ENCODE measurements at places on chromosomes 12 and 14.

- no peak for DNase-seq
Measured at GRCh38 chr14:58772794-58773620, 135.2 kb downstream of the DACT1 start.

GRCh38 chr12:1662761-1663439 is 28.0 kb upstream of the ADIPOR2 start:
- no peak for DNase-seq

DNA sequence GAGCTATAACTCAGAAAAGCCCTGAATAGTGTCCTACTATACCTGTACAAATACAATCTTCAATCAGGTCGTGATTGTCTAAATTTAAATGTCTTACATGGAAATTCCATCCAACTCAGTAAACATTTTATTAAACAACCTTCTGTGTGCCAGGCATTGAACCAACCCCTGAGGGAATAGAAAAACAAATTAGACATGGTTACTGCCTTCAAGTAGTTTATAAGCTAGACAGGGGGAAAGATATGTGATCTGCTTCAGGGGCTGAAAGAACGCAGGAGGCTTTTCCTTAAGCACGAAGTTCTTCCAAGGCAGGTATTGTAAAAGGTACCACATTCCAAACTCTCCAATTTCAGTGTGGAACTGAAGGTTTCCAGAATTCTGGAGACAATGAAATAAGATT is 39.7 kb upstream of the STAB2 start:
- no peak for DNase-seq

GRCh38 chr12:79747274-79747673 is 56.5 kb upstream of the PAWR start:
- no peak for DNase-seq

DNA sequence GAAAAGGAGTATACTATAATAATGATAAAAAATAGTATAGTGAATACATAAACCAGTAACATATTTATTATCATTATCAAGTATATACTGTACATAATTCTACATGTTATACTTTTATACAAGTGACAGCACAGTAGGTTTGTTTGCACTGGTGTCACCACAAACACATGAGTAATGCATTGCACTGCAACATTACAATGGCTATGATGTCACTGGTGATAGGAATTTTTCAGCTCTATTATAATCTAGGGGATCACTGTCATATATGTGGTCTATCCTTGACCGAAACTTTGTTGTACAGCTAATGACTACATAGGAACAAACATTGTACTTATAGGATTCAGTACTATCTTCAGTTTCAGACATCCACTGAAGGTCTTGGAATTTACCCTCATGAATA is 165.8 kb upstream of the SYT1 start:
- no peak for DNase-seq

GRCh38 chr12:12759234-12759915 is 26.1 kb upstream of the APOLD1 start:
- DNase-seq, result no peak

DNA sequence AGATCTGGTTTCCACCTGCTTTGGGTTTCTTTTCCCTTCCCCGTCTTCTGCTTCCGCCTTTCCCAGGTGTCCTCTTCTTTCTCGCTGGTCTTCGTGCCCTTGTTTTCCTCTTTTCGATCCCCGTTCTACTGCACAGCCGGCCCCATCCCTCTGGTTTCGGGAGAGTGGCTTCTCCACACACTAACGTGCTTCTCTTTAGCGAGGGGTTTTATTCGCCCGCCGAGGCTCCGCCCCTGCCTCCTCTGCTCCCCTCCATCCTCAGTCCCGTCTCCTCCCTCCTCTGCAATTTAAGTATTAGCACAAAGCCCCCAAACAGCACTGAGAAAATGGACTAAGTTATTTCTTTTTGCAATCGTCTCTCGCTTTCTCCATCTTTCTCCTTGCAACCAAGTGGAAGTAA is at the start of gene SLC7A8:
SLC7A8 (minus strand) TSS at position 182 of the 400 bp plus-strand sequence. CDS start 746 bp downstream, outside the sequence.
- no peak for DNase-seq

GRCh38 chr14:71119075-71119474 is 211.8 kb downstream of the PCNX1 start:
- DNase-seq, result no peak

GRCh38 chr12:41801261-41801660 is 343.4 kb downstream of the GXYLT1 start:
- no peak for DNase-seq

DNA sequence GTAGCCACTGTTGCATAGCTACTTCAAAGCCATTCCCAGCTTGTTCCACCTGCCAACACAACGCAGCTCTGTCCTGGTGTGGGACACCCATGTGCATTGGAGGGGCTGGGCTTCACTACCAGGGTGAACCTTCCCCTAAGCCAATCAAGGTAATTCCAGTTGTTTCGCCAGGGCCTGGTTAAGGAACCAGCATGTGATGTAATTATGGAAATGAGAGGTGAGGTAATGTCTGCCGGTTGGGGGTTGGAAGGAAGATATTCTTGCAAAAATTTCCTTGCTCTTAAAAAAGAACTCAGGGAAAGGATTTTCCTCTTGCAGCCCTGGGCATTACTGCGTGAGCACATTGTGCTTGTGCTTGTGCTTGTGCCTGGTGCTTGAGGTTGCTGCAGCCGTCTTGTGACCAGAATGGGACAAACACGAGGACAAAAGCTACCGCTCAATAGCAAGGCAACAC is 14.9 kb downstream of the TUBA1C start:
- no peak for DNase-seq

DNA sequence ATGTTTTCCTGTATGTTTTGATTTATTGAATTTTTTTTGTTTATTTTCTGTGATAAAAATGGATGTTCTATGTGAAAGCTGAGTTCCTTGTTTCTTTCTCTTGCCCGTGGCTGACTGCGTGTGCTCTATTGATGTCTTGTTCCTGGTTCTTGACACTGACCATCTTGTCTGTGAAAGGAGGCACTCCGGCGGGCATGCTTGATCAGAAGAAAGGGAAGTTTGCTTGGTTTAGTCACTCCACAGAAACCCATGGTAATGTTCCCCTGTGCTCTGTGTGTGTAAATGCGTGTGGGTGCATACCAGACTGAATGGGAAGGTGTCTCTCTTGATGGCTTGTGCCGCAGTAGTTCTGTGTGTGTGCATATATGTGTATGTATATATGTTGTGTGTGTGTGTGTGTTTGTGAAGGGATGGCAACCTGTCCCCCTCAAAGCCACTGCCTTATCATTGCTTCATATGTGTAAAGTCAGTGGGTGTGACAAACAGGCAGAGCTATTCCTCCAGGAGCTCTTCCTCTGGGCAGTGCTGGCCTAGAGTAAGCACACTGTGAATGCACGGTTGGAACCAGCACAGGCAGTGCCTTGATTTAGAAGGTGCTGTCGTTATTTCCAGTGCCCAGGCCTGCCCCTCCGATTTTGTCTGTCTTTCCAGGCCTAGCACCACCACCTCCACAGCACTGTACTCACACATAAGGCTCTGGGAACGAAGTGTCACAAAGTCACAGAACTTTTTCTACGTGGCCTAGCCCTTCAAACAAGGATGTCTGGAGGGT is 247.3 kb upstream of the FKBP4 start:
- DNase-seq, result no peak

- DNase-seq, result no peak
Measured at GRCh38 chr12:93880853-93881522, 203.8 kb downstream of the CRADD start.

DNA sequence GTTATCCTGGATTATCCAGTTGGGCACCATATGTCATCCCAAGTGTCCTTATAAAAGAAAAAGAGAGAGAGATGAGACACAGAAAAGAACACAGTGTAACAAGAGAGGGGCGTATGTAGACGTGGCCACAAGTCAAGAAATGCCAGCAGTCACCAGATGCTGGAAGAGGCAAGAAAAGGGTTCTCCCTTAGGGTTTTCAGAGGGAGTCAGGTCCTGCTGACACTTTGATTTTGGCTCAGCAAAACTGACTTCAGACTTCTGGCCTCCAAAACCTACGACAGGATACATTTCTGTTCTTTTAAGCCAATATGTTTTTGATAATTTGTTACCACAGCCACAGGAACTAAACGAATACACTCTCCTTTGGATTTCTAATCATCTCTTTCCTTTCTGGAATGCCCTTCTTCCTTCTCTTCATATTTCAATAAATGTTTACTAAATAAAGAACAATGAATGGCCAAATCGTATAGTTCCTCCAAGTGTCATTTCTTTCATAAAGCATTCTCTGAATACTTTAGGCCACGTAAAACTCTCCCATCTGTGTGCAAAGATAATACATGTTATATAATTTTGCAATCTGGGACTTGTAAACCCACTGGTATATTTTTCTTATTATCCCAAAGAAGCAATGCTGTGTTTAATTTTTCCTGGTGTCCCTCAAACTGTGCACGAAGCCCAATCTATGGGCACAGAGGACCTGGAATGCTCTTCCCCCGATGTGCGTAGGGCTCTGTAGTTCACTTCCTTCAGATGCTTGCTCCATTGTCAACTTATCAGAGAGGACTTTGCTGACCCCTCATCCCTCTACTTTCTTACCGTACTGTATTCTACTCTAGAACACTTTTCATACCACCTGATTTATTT is 303.6 kb downstream of the CEP128 start:
- DNase-seq, result no peak
